Activated CD4-positive, CD25-positive, alpha-beta regulatory T cell treated with anti-CD3 and anti-CD28 coated beads, Interleukin-2, amount 50 U/mL, for 16 hours (primary cell): ENCODE measurements at places on chromosomes 13 and 19.

- no peak for DNase-seq
Observed at GRCh38 chr13:21402586-21403307, 56.4 kb downstream of the ZDHHC20 start.

DNA sequence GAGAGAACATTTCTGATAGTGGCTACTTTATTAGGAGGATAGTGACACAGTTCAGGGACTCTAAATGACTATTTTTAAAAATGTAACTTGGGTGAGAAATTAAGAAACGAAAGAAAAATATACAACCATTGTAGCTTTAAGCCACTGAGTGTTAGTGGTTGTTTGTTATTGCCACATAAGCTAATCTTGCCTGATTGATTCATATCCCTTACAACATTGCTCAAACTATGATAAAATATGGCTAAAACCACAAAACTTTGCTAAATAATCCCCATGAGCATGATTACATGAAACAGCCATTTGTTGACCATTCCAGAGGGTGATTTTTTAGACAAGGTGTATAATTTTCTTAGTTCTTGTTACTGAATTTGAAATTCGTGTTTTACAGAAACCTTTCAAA lies 343.4 kb downstream of the SLITRK5 start:
- DNase-seq: no peak

GRCh38 chr19:50205681-50206138 lies 2.3 kb downstream of the MYH14 start:
- DNase-seq: no peak

DNA sequence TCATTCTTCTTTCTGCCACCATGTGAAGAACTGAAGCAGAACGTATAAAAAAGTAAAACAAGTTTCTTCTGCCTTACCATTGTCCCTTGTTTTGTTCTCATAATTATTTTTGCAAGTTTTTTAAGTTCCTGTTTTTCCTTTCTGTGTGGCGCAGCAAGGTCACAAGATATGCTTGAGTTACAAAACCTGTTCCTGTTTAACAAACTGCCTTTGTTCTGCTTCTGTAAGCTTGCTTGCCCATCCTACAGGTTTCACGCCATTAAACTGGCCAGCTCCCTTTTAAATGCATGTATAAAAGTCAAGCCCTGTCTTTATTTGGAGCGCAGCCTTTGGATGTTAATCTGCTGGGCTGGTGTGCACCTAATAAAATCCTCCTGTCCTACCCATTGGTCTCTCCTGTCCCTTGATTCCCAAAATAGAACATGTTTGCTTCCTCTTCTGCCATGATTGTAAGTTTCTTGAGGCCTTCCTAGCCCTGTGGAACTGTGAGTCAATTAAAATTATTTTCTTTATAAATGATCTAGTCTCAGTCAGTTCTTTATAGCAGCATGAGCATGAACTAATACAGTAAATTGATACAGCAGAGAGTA lies 1115.4 kb downstream of the SLITRK1 start:
- no peak for DNase-seq

GRCh38 chr13:73578251-73578875 lies 519.6 kb downstream of the KLF5 start:
- DNase-seq: no peak
